HuH-7.5 (cell line): ENCODE measurements at places on chromosomes 5 and 9.

DNA sequence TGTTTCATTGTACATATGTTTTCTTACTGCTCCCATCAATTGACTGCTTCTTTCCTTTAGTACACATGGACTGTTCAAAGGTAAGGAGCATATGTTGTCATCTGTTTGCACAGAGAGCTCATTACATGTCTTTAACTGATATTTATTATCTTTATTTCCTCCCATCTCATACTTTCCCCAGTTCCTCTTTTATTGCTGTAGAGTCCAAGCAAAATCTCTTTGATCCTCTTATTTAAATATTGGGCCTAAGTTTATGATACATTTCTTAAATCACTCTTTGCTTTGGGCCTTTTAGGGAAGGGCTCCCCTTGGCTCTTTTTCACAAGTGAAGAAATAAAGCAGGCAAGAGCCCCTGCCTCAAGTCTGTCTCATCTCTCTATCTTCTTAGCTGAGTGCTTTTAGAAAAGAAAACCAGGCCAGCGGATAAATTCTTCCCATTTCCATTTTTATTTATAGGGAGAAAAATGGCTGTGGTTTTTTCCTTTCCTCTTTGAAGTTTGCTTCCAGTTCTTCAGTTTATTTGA lies 152.4 kb downstream of the DOCK2 start:
- DNase-seq: no peak

- no peak for DNase-seq
These were observed 25.5 kb downstream of the GRAMD2B start for GRCh38 chr5:126448720-126449119.

DNA sequence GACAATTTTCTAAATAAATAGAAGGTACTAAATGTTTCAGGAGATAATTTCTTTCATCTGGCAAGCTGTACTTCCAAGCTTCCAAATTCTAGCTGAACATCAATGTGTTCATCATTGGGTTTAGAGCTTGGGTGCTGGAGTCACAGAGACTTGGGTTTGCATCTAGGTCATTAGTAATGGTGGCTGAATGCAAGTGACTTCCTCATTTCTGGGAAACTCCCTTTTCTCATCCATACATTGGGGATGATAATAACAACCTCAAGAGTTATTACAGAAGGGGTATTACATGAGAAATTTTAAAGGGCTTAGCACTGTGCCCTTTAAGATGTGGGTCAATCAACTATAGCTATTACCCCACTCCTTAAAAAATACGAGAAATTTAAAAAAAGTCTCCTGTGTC lies 41.1 kb upstream of the KLF4 start:
- DNase-seq: no peak

DNA sequence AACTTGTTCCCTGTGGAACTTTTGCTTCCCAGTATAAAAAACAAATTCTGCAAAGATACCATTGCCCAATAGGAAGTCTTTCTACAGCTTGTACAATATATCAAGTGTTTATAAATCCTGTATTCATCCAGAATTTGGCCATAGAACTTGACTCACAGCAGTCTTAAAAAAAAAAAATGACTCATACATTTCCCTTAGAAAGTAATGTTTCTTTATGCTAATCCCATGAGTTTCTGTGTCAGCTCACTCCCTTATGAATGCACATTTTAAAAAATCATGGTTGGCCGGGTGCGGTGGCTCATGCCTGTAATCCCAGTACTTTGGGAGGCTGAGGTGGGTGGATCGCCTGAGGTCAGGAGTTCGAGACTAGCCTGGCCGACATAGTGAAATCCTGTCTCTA lies 89.3 kb upstream of the DMRT1 start:
- no peak for DNase-seq

DNA sequence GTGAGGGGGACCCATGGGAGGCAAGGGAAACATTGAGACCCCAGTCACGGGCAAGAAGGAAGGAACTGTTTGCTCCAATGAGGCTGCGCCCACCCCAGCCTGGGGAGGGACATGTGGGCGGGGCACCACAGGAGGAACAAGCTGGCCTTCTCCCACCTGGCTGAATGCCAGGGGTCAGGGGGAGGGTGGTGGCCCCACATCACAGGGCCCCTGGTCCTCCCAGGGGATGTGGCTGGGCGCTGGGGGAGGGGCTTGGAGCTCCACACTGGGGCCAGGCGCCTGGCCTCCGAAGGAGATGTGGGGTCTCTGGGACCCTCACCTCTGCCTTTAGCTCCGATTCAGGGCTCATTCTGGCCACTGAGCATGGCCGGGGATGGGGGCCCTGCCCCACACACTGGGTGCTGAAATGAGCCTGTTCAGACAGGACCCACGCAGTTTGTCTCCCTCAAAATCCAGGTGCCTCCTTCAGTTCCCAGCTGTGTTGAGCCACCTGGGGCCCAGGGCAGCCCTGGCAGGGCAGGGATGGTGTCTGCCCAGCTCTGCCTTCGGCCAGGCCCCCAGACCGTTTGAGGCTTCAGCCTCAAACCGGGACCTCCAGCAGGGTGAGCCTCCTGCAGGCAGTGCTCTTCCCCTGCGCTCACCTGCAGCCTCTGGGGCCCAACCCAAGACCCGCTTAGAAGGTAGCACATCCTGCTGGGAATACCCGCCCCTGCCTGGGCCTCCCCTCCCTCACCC lies 33.2 kb upstream of the NOTCH1 start:
- peak; percentile 65 for DNase-seq

- no peak for DNase-seq
These were observed 112.5 kb downstream of the VAV2 start for GRCh38 chr9:133879615-133880014.

GRCh38 chr5:84683594-84683993 lies 298.9 kb upstream of the EDIL3 start:
- no peak for DNase-seq

DNA sequence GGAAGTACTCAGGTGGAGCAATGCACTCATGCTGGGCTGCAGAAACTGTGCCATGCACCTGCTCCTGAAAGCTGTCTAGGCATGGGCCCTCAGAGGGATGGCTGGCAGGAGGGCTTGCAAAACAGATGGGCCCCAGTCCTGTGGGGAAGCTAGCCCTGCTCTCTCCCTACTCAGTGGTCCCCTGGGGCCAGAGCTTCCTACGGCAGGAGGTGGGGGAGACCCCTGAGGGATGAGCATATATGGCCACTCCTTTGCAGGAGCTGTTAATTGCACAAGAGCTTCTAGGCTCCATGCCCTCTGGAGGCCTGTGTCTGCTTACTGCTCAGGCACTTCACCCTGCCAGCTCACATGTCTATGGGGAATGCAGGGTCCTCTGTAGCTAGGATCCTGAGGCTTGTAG lies 545.3 kb upstream of the PTPRD start:
- no peak for DNase-seq

DNA sequence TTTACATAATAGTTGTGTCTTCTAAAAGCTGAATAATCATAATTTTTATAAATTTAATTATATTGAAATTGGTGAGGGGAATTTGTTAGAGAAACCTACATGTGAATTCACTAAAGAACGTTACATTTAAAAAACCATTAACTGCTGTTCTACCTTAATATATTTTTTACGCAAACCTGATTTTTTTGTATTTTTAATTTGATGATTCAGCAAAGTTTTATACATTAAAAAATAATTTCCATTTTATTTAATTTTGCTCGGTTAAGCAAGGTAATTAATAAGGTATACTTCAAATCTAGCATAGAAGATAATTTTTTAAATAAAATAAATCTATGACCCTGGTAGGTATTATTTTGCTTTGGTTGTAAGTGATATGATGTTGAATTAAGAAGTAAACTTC lies 114.3 kb downstream of the SNCAIP start:
- no peak for DNase-seq

DNA sequence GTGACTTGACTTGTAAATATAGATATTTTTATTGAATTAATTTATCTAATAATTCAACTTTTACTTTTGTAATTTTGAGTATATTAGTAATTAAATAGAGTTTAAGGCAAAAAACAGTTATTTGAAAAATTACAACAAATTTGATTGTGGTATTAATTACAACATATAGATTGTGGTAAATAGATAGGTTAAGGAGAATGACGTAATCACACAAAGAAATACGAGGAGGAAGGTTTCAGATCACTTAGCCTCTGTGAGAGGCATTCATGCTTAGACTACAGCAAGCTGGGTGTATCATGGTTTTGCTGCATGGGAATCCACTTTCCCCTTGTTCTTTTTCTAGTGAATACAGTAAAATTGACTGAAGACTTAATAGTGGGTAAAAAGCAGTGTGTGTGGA lies 878.4 kb upstream of the EDIL3 start:
- no peak for DNase-seq
